ENCODE measurements at places on chromosomes 7 and 10.

DNA sequence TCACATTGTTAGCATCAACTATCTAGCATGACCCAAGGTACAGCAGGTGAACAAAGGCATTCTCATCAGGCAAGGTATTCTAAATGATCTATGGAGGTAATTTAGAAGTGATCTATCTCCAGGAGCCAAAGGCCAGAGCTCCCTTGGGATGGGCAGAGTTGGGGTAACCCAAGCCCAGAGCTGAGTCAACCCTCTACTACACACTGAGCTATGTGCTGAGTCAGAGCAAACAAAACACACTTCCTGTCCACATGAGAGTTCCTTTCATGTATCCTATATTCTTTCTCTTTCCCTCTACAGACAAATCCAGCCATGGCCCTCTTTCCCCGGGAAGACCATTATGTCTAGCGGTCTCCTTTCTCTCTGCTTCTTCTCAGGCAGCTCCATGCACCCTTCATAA, 68.2 kb upstream of the AGK start:
- no peak overlapping the region for H3K27ac ChIP-seq
- no peaks in the 10 kb centered on the region for H3K4me1 ChIP-seq
- peaks cover 25% of the 10 kb centered on the region for H3K27me3 ChIP-seq
- no peak for DNase-seq
- no peaks in the 10 kb centered on the region for H3K36me3 ChIP-seq

- no peak overlapping the region for H3K27ac ChIP-seq
- no peaks in the 10 kb centered on the region for H3K36me3 ChIP-seq
- H3K4me3 ChIP-seq = no peak overlapping the region
- no peaks in the 10 kb centered on the region for H3K4me1 ChIP-seq
- no peaks in the 10 kb centered on the region for H3K27me3 ChIP-seq
Measured at GRCh38 chr10:116197946-116198675, 74.9 kb downstream of the GFRA1 start.

DNA sequence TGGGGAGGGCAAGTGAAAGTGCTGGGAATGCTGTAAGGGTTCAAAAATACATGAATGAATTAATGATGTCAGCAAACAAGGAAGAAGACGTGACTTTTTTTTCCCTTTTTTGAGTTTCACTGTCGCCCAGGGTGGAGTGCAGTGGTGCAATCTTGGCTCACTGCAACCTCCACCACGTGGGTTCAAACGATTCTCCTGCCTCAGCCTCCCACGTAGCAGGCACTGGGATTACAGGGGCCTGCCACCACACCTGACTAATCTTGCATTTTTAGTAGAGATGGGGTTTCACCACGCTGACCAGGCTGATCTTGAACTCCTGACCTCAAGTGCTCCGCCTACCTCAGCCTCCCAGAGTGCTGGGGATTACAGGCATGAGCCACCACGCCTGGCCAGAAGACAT, 30.0 kb downstream of the DENND10 start:
- DNase-seq = no peak
- H3K27ac ChIP-seq = no peak overlapping the region
- peaks cover 34% of the 10 kb centered on the region for H3K36me3 ChIP-seq
- H3K27me3 ChIP-seq = no peaks in the 10 kb centered on the region

DNA sequence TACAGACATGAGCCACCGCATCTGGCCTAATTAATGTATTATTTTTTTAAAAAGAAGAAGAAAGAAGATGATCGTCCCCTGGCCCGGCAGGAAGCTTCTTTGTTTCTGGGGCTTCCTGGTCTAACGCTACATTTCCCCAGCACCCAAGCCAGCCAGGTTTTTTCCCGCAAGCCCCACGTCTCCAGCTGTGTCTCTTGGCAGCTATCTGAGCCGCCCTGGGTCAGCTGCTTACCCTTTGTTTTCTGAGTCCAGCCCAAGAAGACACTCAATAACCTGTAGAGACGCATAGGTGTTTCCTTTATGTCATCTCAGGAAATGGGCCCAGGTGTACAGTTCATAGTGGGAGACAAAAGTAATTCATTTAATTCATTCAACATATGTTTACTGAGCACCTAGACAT, 110.2 kb downstream of the MTPAP start:
- H3K4me1 ChIP-seq = no peaks in the 10 kb centered on the region
- H3K27ac ChIP-seq = no peak overlapping the region
- DNase-seq = no peak

GRCh38 chr7:138008588-138009349, 6.9 kb upstream of the CREB3L2 start:
- peaks cover 7% of the 10 kb centered on the region for H3K27me3 ChIP-seq
- H3K4me3 ChIP-seq = no peak overlapping the region
- DNase-seq = peak; percentile 37
- no peaks in the 10 kb centered on the region for H3K36me3 ChIP-seq
- no peak overlapping the region for H3K27ac ChIP-seq

GRCh38 chr7:151694828-151695580, 175.3 kb upstream of the RHEB start:
- H3K36me3 ChIP-seq = peaks cover 4% of the 10 kb centered on the region
- H3K27ac ChIP-seq = peak overlapping the region; percentile 20
- no peak overlapping the region for H3K4me3 ChIP-seq
- no peaks in the 10 kb centered on the region for H3K27me3 ChIP-seq
- no peak for DNase-seq

- DNase-seq = no peak
- no peak overlapping the region for H3K4me3 ChIP-seq
- no peaks in the 10 kb centered on the region for H3K36me3 ChIP-seq
- H3K27ac ChIP-seq = no peak overlapping the region
- H3K27me3 ChIP-seq = peaks cover 6% of the 10 kb centered on the region
- no peaks in the 10 kb centered on the region for H3K4me1 ChIP-seq
Measured at GRCh38 chr7:142012825-142013511, 17.3 kb downstream of the MGAM start.

DNA sequence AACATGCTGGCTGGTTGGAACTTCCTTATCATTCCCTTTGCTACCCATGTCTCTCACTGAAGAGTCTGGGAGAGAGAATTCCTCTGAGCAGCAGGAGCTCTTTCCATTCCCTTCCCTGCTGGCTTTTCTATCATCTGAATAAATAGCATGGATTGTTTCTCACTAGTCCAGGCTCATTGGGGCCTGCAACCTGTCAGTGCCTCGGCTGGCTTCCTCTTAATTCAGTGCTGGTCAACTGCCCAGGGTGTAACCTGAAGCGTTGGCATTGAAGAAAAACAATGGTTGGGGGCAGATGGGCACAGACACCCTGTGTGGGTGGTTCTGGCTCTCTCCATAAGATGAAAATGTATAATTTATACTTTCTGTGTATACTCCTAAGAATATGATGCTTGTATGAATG, 155.6 kb downstream of the ANLN start:
- DNase-seq = no peak
- H3K4me1 ChIP-seq = peaks cover 1% of the 10 kb centered on the region
- peaks cover 40% of the 10 kb centered on the region for H3K36me3 ChIP-seq
- no peak overlapping the region for H3K4me3 ChIP-seq
- peak overlapping the region; percentile 56 for H3K27ac ChIP-seq

DNA sequence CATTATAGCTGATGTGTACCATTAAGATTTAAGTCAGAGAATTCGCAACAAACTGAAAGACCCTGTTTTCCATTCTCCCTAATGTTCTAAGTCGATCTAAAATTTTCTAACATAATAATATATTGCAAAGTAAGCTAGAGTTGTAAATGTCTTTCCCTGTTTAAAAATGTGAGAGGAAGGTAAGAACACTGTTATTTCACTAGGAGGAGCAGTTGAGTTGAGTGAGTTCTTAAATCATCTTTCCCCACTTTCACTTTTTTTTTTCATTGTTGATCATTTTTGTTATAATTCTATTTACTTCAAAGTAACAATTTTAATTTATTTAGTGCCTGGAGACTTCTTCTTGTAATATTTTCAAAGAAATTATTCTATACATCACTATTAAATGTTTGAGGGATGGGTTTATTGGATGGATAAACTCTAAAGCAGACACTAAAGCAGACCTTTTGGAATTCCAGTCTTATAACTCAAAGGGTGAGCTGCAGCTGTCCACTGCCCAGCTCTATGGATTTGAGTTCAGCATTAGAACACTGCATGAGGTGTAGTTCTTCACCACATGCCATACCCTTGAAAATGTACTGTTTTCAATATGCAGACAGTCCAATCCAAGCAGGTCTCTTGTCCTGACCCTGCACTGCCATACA, 181.3 kb upstream of the FZD1 start:
- H3K27me3 ChIP-seq = no peaks in the 10 kb centered on the region
- no peaks in the 10 kb centered on the region for H3K36me3 ChIP-seq
- no peaks in the 10 kb centered on the region for H3K4me1 ChIP-seq
- no peak overlapping the region for H3K4me3 ChIP-seq
- no peak for DNase-seq

- H3K4me1 ChIP-seq = peaks cover 15% of the 10 kb centered on the region
- H3K4me3 ChIP-seq = no peak overlapping the region
- no peak for DNase-seq
- peak overlapping the region; percentile 41 for H3K27ac ChIP-seq
- H3K36me3 ChIP-seq = peaks cover 14% of the 10 kb centered on the region
Measured at GRCh38 chr10:16999665-17000451, 129.8 kb downstream of the CUBN start.

- H3K36me3 ChIP-seq = no peaks in the 10 kb centered on the region
- no peaks in the 10 kb centered on the region for H3K4me1 ChIP-seq
- H3K27me3 ChIP-seq = peaks cover 29% of the 10 kb centered on the region
- no peak for DNase-seq
Measured at GRCh38 chr10:32163071-32163761, 107.0 kb upstream of the KIF5B start.

GRCh38 chr10:90180886-90181691, 479.7 kb downstream of the KIF20B start:
- H3K4me3 ChIP-seq = no peak overlapping the region
- no peaks in the 10 kb centered on the region for H3K36me3 ChIP-seq
- no peak for DNase-seq
- H3K27ac ChIP-seq = no peak overlapping the region
- no peaks in the 10 kb centered on the region for H3K4me1 ChIP-seq
- H3K27me3 ChIP-seq = no peaks in the 10 kb centered on the region

DNA sequence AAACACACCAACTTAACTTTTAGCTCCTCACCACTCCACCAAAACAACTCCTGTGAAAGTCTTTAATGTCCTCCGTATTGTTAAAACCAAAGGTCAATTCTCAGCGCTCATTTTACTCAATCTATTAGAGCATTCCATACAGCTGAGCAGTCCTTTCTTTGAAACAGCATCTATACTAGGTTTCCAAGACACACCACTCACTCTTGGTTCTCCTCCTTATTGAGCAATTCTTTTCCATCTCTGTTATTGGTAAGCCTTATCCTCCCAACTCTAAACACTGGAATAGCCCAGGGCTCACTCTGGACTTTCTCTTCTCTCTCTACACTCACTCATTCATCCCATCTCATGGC, 34.9 kb downstream of the COA1 start:
- peaks cover 3% of the 10 kb centered on the region for H3K36me3 ChIP-seq
- no peak overlapping the region for H3K27ac ChIP-seq
- no peak for DNase-seq
- H3K4me3 ChIP-seq = no peak overlapping the region
- no peaks in the 10 kb centered on the region for H3K27me3 ChIP-seq

Data from effector memory CD8-positive, alpha-beta T cell (primary cell).